Panc1 (cell line): ENCODE measurements at places on chromosomes 12 and 14.

DNA sequence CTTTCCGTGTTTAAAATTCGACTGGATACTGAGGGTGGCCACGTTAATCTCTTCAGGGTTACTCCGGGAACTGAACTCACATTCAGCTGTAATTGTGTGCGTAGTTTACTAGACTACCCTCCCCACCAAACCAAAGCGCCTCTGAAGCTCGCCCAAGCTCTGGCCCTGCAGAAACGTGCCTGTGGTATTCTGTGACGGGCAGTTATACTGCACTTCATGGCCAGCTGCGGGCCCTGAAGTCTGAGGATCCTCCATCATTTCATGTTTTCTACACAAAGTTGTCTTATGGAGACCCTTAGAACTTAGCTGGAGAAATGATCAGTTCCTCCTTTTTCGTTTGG lies 688 bp downstream of the ZNF26 start:
- DNase-seq: no peak

DNA sequence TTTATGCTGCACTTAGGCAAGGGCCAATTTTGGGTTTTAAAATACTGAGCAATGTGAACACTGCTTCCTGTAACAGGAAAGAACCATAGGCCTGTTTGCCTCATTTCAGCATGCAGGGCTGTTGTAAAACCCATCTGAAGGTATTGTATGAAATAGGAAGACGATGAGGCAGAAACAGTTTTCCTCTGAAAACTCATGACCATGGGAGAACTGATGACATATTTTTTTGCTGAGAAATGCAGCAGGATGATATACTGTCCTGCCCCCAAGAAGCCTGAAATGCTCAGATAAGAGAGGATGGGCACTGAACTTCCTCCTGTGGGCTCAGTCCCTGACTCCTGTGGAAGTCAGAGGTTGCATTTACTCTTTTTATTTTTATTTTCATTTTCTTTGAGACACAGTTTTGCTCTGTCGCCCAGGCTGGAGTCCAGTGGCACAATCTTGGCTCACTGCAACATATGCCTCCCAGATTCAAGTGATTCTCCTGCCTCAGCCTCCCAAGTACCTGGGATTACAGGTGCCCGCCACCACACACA lies 17.4 kb downstream of the PYGL start:
- no peak for DNase-seq

DNA sequence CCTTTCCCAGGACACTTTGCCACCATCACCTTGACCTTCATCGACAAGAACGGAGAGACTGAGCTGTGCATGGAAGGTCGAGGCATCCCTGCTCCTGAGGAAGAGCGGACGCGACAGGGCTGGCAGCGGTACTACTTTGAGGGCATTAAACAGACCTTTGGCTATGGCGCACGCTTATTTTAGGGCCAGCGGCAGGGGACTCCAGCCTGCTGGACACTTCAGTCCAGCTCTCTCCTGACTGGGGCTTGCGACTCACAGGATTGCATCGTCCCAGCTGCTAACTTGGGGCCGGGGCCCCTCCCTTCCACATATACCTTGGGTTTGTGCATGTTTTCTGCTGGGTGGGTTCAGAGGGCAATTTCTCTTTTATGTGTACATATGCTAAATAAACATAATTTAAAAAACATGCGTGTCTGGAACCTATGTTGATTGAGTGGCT lies 11.2 kb downstream of the AHSA1 start:
- DNase-seq: no peak

DNA sequence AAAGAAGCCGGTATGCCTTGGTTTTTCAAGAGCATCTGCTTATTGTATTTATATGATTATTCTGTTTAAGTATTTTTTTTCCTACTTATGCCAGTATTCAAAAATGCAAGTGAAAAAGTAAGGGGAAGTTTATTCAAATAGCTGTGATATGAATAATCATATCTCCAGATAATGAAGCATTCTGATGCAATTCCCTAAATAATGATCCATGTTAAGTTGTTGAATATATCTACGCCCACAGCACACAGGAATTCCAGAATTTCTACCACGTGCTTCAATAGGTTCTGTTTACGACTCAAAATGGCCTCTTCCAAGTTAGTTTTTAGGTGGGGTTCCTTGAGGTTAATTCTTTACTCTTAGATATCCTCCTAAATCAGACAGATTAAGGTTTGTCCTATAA lies 208.3 kb downstream of the NAV3 start:
- no peak for DNase-seq

DNA sequence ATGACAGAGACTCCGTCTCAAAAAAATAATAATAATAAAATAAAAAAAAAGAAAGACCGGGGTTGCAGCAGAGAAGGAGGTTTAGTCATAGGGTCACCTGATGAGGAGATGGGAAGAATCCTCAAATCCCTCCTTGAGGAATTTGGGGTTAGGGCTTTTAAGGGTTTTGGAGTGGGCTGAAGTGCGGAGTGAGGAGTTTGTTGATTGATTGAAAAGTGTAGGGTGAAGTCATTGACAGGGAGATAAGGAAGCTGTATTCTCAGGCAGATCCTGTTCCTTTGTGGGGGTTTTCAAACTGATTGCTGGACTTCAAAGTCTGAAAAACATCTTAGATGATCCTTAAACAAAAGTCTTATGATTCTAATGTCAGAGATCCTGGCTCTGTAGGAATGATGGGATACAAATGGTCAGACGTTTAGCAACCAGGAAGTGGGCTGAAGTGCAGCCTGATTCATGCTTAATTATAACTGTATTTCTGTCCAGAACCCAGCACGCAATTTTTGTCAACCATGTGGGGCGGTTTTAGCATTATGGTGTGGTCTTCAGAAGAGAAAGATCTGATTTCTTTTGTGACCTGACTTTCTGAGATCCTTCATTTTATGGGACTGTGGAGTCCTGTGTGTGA lies 16.0 kb downstream of the FNTB start:
- no peak for DNase-seq

GRCh38 chr12:107080299-107080698 lies 13.1 kb downstream of the CRY1 start:
- DNase-seq: no peak

GRCh38 chr14:100830681-100831080 lies 4.8 kb downstream of the MEG3 start:
- DNase-seq: no peak

- no peak for DNase-seq
These were observed 228.4 kb upstream of the OTX2 start for GRCh38 chr14:57038689-57039088.

- no peak for DNase-seq
These were observed 186.3 kb downstream of the ALG10 start for GRCh38 chr12:34208331-34209258.

GRCh38 chr12:76464631-76465166 lies 94.9 kb downstream of the OSBPL8 start:
- DNase-seq: no peak

- no peak for DNase-seq
These were observed 31.7 kb upstream of the ST8SIA1 start for GRCh38 chr12:22366181-22366580.

- no peak for DNase-seq
These were observed 14.9 kb downstream of the FIGNL2 start for GRCh38 chr12:51833448-51834227.

DNA sequence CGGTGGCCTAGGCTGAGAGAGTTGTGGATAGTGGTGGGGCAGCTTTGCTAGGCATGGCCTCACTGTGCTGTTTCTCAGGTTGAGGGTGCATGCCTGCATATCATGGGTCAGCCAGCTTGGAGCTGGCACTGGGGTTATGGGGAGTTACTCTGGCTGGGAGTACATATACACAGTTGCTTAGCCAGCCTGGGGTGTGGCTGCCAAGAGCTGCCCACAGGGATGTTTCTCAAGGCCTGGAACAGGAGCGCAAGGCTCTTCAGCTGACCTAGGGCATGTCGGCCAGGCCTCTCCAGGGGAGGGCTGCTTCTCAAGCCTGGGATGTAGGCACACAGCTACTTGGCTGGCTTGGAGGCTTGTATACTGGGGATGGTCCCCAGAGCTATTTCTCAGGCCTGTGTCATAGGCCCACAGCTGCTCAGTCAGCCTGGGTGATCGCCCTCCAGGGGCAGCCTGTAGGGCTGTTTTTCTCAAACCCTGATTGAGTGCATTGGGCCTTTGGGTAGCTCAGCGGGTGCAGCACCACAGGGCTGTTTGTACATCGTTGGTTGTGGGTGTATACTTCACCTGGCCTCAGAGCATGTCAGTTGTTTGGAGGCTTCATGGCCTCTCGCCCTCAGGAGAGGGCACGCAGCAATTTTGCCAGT lies 114.9 kb downstream of the METTL25 start:
- no peak for DNase-seq

DNA sequence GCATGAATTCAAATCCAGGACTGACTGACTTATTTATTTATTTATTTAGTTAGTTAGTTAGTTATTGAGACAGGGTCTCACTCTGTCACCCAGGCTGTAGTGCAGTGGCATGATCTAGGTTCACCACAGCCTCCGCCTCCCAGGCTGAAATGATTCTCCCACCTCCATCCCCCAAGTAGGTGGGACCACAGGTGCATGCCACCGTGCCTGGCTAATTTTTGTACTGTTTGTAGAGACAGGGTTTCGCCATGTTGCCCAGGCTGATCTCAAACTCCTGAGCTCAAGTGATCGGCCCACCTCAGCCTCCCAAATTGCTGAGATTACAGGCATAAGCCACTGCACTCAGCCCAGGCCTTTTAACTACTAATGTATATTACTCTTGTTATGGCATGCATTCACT lies 36.0 kb downstream of the BTG1 start:
- no peak for DNase-seq

DNA sequence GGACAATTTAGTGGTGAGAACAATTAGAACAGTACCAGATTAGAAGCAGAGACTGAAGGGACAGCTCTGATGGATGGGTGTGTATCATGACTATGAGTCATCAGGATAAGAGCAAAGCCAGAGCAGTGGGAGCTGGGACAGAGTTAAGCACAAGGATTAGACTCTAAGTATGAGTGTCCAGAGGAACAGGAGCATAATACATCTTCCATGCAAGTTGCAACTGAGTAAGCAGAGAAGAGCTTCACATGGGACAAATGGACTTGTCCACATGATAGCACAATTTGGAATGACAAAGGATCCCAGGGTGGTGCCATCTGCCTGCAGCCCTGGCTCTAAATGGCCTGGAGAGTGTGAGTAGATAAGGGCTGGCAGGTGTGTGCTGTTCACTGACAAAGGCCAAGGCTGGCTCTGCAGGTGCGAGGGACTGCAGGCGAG lies 226.4 kb upstream of the CAND1 start:
- no peak for DNase-seq

- DNase-seq: no peak
These were observed 246.1 kb upstream of the PDE3A start for GRCh38 chr12:20122274-20122673.

DNA sequence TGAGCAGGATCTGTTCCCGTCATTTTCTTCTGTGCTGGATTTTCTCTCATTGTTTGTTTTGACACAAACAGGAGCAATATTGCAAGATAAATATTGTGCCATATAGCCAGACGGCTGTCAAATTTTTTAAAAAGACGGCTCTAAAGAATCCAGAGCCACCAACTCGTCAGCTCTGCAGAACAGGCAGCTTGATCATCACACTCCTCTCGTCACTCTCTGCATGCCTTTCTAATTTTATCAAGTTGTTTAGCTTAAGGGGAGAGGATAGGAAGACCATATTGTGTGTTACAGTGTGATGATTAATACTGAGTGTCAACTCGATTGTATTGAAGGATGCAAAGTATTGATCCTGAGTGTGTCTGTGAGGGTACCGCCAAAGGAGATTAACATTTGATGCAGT lies 562.8 kb downstream of the GALC start:
- no peak for DNase-seq

DNA sequence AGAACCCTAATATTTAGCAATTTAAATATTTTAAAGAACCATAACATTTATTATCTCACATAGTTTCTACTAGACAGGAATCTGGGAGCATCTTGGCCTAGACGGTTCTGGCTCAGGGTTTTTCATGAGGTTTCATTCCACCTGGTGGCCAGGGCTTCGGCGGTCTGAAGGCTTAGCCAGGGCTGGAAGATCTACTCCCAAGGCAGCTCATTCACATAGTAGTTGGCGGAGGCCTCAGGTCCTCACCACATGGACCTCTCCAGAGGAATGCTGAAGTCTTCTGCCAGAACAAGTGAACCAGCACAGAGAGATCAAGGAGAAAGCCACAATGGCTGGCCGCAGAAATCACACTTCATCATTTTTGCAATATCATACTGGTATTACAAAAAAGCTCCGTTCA lies 68.2 kb downstream of the SINHCAF start:
- no peak for DNase-seq

DNA sequence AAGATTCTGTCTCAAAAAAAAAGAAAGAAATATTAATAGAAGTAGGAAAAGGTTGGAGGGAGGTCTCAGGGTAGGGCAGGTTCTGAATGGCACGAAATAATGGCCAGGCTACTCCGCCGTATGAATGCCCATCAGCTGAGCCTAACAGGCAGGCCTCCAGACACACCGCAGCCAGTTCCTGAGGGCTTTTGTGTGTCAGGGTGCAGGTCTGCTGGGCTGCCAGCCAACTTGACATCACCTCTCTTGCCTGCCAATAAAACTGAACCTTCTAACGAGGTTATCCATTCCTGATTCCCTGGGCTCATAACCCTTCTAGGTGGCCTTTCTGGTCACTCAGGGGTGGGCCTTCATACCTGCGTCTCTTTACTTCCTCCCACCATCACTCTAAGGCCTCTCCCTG lies 3.0 kb downstream of the IFI27 start:
- no peak for DNase-seq

DNA sequence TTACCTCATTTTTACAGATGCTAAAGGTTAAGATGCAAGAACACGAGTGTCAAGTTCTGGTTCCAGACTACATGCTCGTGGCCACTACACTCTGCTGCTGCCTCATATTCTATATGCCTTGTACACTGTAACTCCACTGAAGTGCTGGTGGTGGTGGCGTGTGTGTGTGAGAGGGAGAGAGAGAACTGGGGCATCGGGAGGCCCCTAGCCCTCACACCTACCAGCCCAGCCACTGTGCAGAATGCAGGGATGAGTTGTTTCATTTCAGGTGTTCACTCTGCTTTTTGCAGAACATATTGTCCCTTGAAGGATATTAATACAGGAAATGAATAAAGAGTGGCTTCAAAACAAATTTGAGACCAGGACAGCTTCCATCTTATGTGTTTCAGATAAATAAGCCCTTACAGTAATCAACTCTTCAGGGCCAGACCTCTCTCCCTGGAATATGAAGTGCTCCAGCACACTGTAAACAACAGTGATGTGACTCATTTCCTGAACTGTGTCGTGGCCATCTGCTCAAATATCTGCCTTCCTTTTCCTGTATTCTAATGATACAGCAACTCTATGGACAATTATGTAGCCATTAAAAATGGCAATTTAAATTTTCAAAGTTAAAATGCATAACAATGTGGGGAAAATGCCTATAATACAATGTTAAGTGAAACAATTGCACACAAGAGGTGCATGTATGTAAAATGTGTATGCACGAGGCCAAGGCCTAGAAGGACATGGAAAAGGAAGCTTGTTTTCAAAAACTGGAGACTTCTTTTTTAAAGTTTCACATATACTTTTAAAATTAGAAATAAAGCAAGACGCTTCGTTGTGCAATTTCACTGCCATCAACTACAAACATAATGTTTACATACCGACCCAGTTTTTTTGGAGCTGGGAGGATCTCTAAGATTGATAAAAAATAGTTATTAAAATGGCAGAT lies 215.4 kb downstream of the PELI2 start:
- DNase-seq: no peak
